ENCODE measurements at places on chromosomes 16 and 17. TPM values are rescaled to one million over a fixed set of nuclear protein-coding genes. Genes with fewer than 3 reads are reported as not detected.

The PRSS21 gene
- 2.4 TPM for total RNA-seq

GRCh38 chr16:85484347-85485300 is 128.5 kb upstream of the GSE1 start:
- DNase-seq, result no peak

DNA sequence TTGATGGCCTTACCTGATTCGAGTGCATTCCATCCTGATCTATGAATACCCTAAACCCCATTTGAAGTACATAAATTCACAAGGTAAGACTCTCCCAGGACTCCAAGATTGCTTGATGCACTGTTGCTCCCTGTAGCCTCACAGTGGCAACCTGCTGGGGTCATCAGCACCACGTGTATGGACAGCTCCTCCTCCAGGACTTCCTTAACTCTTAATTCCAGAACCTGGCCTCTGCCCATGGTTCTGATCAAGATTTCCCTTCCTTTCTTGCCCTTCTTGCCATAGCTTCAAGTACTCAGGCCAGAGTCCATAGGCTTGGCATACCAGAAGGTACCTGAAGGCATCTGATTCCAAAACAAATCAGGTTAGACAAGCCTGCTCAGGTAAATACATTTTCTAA is 34.0 kb upstream of the NLK start:
- DNase-seq, result no peak

DNA sequence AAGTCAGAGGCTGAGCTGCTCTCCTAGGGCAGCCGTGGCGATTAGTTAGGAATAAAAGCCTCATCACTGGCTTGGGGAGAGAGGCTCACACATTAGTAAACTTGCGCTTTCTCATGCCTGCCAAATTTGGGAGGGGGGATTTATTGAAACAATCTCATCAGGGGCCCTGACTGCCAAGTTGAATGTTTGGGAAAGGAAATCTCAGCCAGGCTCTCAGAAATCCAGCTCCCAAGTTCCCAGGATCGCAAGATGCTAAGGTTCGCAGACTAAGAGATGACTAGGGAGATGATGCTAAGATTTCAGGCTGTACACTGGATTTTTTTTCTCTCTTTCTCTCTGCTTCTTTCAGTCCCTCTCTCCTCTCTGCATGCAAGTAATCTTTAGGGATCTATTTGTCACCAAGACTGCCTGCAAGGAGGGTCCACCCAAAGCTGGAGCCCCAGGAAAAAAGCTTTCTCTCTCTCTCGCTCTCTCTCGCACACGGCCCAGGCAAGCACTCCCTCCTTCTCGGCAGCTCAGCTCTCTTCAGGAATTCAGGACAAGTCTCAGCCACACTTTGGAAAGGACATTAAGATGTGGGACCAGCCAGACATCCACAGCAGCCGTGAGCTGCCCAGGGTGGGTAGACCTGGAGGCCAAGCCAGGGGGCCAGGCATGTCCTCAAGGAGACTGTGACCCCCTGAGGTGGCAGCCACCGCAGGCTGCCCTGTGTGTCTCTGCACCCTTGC is 1.4 kb downstream of the GPR139 start:
- no peak for DNase-seq

GRCh38 chr17:55898195-55898594 is 147.3 kb downstream of the PCTP start:
- no peak for DNase-seq

- DNase-seq, result no peak
Measured at GRCh38 chr17:61486135-61487120, 34.2 kb downstream of the TBX4 start.

The TAT gene
- total RNA-seq, result not detected

The TEX19 gene
- total RNA-seq, result not detected

DNA sequence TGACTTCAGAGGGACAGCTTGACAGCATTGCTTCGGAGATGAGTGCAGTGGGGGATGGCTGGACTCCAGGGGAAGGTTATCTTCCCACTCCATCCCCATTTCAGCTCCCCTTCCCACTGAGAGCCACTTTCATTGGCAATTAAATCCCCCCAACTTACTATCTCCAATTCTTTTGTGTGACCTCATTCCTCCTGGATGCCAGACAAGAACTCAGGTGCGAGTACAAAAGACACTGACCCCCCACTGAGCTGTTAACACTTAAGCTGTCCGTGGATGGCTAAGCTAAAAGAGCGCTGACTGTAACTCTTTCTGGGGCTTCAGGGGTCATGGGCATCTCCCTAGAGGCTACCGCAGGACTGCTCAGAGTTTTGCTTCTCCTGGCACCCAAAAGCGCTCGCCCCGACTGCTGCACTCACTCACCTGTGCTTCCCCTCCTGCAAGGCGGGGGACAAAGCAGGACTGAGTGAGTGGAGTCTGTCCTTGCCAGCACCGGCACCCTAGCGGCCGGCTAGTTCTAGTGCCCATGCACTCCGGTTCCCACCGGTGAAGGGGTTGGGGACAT is 44.8 kb upstream of the FBXO47 start:
- no peak for DNase-seq

The DPEP3 gene
- total RNA-seq, result 0.12 TPM

The OR2C1 gene
- total RNA-seq, result not detected

- DNase-seq, result no peak
Measured at GRCh38 chr17:16178836-16179235, 36.5 kb downstream of the NCOR1 start.

The TMEM238L gene
- total RNA-seq, result not detected

DNA sequence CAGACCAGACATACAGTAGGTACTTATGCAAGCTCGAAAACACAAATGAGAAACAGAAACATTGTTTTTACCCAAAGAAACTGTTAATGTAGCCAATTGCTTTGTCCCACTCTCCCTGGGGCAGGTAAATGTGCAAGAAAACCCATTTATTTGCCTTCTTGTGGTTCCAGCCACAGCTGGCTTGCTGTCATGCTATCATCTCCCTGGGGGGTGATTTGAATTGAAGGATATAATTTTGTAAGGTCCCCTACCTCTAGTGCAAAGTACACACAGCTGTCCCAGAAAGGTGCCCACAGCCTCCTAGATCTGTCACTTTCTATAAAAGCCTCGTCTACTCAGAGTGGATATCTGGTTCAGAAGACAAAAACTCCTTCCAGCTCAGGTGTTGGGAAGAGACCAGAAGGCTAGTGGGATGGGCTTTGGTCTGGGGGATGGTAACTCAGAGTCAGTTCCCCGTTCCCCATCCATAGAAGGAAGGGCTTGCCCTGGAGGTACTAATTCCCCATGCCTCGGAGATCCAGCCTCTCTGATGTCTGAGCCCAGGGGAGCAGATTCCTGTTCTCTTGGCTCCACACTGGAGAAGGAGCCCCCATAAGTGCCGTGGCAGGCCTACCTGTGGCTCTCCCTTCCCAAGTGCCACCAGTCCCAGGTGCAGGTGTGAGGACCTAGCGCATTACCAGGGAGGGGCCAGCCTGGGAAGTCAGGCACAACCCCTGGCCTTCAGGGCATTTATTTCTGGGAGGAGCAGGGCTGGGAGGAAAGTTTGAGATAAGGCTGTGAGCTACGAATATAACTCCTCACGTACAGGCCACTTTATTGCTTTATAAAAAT is 2.4 kb upstream of the PRR15L start:
- DNase-seq, result no peak

DNA sequence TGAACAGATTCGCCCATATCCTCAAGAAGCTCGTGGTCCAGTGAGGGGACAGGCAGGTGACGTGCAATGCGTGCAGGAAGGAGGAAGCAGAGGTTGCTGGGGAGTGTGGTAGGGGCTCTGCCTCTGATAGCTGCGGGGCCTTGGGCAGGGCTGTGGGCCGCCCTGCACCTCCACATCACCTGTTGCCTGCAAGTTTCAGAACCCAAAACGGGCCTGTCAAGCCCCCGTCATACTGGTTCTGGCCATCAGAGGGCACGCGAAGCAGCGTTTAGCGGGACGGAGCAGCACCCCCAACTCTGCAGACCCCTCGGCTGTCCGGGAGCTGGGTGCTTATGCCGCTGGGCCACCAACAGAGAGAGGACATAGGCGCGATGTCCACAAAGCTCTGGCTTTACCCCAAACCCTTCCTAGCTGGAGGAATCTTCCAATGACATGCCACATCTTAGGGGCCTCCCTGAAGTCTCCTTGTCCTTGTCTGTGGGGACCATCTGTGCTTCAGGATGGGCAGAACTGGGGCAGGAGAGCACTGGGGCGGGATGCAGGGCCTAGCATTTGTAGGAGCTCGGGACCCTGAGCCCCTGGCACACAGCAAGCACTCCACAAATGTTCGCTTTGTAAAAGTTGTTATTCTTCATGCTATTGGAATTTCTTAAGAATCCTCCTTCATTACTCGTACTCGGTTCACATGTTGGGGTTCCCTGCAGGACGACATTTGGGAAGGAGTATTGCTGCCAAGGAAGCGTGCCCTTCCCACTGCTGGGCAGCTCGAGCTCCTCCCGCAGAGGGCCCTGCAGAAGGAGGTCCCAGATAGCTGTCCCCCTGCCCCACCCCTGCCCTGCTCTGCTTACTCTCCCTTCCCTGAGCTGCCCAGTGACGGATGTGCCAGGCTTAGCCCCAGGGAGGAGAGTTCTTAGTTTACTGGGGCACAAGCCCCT is 64.3 kb downstream of the CNGB1 start:
- peak; percentile 16 for DNase-seq

The PLLP gene
- total RNA-seq, result 0.48 TPM

The SERPINF2 gene
- 0.89 TPM for total RNA-seq

The CCL1 gene
- not detected for total RNA-seq

DNA sequence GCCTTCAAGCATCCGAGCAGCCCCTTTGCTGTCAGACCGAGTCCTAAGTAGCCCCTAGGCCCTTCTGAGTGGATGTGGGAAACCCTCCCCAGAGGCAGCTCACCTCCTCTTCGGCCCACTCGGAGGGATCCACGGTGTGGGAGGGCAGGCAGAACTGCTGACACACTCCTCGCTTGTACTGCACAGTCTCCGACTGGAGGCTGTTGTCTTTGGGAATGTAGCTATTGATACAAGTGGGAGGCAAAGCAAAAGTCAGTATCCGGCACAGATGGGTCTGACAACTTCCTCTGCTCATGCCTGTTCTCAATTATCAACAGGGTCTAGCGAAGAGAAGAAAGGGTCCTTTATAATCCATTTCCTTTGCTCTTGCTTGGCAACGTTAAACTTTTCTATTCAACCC is 25.9 kb upstream of the FOXJ1 start:
- no peak for DNase-seq

DNA sequence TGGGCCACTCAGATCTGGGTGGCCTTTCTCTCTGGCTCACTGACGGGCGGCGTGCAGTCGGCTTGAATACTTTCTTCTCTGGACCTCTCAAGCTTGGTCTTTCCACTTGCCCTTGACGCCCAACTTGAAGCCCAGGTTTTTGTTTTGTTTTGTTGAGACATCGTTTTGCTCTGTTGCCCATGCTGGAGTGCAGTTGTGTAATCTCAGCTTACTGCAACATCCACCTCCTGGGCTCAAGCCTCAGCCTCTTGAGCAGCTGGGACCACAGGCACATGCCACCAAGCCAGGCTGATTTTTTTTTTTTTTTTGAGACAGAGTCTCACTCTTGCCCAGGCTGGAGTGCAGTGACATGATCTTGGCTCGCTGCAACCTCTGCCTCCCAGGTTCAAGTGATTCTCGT is 22.7 kb upstream of the KIF19 start:
- DNase-seq, result no peak

DNA sequence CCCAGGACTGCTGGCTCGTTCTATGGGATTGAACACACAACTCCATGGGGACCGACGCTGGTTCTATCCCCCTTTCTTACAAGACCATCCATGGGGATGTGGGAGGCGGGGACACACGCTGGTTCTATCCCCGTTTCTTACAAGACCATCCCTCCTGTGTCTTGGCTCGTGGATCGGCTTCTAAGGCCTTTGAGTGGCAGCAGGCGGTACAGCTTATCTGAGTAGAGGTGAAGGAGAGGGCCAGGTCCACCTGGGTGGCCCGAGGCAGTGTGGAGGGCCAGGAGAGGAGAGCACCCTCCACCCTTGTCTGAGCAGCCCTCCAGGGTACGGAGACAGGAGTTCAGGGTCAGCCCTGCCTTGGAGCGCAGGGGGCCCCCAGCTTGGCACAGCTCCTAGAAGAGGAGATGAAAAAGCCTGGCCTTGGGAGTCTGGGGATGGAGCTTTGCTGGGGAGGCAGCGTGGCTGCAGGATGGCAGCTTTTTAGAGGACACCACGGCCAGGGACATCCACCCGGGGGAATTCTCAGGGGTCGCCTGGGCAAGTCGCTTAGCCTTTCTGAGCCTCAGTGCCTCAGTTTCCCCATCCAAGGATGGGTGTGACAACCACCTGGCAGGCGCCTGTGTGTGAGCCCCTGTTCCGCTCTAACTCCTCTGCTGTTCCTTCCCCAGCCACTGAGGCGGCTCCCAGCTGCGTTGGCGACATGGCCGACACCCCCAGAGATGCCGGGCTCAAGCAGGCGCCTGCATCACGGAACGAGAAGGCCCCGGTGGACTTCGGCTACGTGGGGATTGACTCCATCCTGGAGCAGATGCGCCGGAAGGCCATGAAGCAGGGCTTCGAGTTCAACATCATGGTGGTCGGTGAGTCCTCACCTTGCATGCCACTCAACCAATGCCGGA is 341.0 kb downstream of the SEC14L1 start:
- no peak for DNase-seq

The MIEF2 gene
- total RNA-seq, result 9.4 TPM

DNA sequence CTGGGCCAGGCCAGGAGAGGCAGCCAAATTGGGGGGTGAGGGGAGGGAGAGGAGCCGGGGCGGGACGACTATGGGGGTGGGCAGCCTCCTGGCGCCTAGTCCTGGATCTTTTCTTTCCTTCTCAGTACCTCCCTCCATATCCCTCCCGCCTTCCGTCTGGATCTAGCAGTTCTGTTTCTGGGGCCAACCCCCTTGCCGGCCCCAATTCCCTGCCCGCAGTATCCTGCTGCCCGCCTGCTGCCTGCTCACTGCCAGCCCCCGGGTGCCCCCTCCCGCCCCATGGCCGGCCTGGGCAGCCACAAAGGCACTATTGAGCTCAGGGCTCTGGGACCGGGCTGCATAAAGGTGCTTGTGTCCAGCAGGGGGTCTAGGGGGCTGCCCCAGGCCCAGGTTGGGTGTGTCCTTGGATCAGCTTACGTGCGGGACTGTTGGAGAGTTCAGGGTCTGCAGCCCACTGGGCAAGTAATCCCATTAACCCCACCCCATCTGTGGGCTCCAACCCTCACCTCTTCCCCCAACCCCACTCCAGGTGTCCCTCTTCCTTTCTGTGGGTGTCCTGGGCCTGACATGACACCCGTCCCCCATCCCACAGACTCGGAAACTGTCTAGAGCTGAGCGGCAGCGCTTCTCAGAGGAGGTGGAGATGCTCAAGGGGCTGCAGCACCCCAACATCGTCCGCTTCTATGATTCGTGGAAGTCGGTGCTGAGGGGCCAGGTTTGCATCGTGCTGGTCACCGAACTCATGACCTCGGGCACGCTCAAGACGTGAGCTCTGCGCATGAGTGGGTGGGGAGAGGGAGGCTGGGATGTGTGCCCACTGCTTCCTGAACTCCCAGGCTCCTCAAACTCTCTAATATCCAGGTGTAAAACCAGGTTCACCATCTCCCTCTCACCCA is 2.0 kb downstream of the WNK4 start:
- DNase-seq, result no peak
